CD4-positive, alpha-beta T cell (primary cell): ENCODE measurements at places on chromosomes 2 and 18. TPM values are rescaled to one million over a fixed set of nuclear protein-coding genes. Genes with fewer than 3 reads are reported as not detected.

DNA sequence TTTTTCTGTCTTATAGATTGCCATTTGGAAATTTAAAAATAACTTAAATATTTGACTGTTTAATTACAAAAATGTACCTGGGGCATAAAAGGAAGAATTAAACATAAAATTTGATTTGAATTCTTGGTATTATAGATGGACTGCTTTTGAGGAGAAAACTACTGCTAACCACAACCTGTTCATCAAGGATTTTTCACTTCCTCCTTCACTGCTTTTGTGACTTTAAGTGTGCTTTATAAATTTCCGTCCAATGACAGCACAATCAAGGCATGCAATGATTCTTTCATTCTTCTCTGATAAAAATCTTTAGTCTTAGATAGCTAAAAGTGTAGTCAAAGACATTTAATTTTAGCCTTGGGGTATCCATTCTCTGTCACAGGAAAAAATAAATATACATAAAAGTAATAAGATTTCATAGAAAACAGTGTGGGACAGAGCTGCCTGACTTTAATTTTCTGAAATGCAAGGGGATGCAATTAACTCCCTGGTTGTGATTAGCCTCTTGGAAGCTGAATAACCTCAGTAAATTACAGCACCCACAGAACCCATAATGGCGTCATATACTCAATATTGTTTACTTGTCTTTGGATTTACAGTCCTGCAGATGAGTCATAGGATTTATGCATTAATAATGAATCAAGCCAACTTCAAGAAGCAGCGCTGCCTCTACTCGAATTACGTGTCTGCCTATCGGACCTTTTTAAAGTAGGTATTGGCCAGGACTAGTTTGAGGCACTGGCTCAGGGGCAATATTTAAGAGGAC is 587.9 kb downstream of the NRXN1 start:
- no peak for DNase-seq

- no peak for DNase-seq
These were observed 19.3 kb upstream of the CPS1 start for GRCh38 chr2:210536973-210537650.

The C1QL2 gene
- not detected for total RNA-seq

GRCh38 chr18:32730068-32730467 is 42.8 kb downstream of the KLHL14 start:
- DNase-seq = no peak

DNA sequence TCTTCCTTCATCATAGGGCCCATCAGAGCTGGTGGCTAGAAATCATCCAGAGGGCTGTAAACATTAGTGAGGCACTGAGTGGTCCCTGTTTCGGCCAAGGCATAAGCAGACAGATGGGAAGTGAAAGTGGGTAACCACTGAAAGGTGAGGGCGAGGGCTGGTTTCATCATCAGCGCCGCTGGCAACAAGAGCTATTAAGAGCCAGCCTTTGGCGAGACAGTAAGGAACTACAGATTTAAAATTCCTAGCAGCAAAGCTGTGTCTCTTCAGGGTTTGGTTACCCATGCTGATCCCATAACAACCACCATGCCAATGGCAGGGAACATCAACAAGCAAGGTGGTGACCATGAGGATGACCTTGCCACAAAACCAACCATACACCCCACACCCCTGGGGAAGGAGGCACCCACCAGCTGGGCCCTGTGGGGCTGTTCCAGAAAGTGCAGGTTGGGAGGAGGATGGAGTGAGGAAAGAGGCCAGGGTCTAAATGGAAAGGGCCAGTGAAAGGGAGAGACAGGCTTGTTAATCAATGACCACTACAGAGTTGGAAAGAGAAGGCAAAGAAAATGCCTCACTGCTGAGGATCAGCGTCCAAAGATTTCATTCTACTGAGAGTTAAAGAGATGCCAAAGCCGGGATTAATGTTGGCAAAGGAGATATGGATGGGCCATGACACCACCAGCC is 9.0 kb upstream of the SLC20A1 start:
- no peak for DNase-seq

GRCh38 chr18:75106746-75107145 is 102.2 kb downstream of the PTGR3 start:
- DNase-seq = no peak

The CCDC74A gene
- 0.60 TPM for total RNA-seq

DNA sequence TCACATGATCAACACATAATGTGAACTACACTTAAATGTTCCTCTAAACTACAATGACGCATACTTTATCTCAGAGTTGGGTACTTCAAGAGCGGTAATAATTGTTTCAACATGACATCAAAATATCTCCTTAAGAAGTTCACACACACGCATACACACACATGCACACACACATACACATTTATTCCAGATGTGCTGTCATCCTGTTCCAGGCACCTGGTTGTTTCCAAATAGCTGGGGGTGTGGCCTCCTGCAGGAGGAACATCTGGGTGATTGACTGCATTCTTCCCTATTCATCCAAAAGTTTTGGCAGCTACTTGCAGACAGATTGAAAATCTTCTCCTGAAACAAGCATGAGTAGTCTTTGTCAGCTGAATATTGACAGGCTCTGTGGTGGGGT is 37.9 kb upstream of the PIK3C3 start:
- DNase-seq = no peak

GRCh38 chr2:187847245-187848208 is 293.3 kb upstream of the TFPI start:
- no peak for DNase-seq

The NETO1 gene
- not detected for total RNA-seq

- peak; percentile 89 for DNase-seq
These were observed at the start of gene CASP10 for GRCh38 chr2:201182650-201183364. CASP10 (plus strand) TSS chr2:201183141; CDS start chr2:201185778, 2,637 bp downstream.

GRCh38 chr2:100879296-100879695 is 59.4 kb downstream of the NPAS2 start:
- no peak for DNase-seq

The ANKRD53 gene
- 1.2 TPM for total RNA-seq

The PLEKHH2 gene
- 2.7 TPM for total RNA-seq

The KIF1A gene
- not detected for total RNA-seq

The CLHC1 gene
- 4.4 TPM for total RNA-seq

DNA sequence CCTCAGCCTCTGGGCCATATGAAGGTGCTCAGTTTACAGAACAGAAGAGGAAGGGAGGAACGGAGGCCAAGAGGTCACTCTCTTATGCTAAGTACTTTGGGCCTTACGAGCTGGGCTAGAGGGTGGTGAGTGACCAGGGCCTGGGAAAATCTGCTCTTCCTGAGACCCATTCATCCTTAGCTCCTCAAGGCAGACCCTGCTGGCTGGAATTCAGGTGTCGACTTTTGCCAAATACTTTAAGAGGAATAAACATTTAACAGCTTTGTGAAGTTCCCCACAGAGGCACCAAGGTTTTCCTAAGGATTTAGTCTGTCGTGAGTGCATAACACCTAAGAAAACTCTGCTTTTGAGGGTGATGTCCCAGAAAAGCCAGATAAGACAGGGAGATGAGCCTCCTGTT is 129.7 kb upstream of the SIX2 start:
- DNase-seq = no peak

DNA sequence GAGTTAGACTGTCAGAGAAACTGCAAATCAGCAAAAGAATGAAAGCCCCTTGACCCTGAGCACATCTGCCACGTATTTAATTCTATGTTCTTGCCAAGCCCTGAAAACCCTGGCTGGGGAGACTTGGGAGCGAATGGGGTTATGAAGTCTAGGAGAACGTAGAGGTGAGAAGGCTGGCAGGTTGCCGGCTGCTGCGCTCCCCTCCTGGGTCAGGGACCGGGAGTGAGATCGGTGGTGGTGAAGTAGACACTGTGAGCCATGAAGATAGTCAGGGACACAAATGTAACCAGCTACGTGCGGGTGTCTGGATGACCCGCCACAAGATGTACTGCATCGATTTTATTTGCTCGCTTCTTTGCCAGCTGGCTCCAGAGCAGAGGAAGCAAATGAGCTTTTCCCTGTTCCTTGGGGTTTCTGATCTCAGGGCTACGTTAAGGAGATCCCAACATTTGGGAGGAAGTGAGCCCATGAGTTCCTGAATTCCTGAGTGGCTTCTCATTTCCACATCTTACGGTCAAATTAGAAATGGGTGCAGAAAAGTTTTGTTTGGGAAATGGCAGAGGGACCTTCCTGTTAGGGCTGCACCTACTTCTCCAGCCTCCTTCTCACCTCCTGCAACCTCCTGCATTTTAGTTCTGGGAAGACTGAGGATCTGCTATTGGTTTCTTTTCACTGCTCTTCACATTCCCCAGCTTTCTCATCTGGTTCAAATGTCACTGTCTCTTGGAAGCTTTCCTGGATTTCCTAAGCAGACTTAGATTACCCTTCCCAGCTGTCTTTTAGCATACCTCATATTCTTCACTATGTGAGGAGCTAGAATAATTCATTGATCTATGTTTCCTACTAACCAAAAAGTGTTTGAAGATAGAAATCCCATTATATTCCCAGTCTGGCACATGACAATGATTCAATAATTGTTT is 360.6 kb downstream of the ZNF521 start:
- no peak for DNase-seq

The MTCL1 gene
- 0.55 TPM for total RNA-seq

GRCh38 chr2:178114462-178114861 is 2.2 kb downstream of the RBM45 start:
- no peak for DNase-seq

The DIPK1C gene
- total RNA-seq = not detected

The CPS1 gene
- 0.67 TPM for total RNA-seq

The IGFBP5 gene
- not detected for total RNA-seq

DNA sequence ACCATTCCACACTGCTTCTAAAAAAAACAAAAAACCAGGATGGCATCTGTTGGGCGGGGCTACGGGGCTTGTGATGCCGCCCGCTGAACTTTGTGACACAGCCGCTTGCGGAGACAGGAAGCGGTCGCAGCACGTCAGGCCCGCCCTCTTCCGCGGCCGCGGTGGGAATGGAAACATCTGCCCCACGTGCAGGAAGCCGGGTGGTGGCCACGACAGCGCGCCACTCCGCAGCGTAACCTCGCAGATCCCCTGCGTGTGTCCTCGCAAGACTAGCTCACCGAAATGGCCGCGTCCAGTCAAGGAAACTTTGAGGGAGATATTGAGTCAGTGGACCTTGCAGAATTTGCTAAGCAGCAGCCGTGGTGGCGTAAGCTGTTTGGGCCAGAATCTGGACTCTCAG is 168.5 kb downstream of the SUCLG1 start:
- no peak for DNase-seq

The CD28 gene
- 128 TPM for total RNA-seq

GRCh38 chr2:197814526-197814925 is 10.1 kb downstream of the PLCL1 start:
- no peak for DNase-seq

DNA sequence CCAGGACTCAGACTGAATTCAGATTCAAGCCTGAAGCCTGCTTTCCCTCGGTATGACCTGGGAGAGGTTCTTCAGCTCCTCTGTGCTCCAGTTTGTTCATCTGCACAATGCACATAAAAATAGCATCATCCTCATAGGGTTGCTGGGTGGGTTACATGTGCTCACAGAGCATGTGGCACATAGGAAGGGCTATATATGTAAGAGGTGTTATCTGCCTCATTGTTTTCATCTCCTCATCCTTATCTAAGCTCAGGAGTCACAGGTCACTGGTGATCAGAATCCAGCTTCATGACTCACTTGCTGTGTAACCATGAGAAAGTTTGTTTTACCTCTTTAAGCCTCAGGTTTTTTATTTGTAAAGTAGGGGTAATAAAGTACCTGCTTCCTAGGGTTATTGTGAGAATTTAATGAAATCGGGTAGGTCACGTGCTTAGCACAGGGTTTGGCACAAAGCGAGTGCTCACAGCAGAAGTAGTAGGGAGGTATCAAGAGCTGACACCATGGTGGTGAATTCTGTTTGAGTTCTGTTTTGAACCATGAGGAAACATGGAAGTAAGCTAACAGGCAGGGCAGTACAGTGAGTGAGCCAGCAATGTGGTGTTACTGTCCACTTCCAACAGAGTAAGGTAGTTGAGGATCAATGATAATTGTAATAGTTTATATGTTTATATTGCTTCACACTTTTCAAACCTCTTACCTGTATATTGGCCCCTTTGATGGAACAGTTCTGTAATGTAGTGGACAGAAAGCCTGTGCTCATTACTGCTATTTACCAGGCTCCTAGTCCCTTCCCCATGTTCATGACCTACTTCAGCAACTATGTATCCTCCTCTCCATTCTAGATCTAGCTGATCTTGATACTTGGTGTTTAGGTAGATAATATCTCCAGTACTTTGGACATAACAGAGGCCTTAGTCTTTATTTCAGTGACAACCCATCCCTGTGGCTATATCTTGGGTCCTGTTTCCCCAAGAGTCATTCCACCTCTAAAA is 141.4 kb upstream of the LTBP1 start:
- DNase-seq = no peak
